Stimulated activated CD8-positive, alpha-beta memory T cell treated with anti-CD3 and anti-CD28 coated beads, Interleukin-4, amount 100 ng/mL, for 1 hour (primary cell): ENCODE measurements at places on chromosomes 5 and 9.
A peak's percentile ranks its signal among the peaks of the same experiment; 100 is the strongest.

DNA sequence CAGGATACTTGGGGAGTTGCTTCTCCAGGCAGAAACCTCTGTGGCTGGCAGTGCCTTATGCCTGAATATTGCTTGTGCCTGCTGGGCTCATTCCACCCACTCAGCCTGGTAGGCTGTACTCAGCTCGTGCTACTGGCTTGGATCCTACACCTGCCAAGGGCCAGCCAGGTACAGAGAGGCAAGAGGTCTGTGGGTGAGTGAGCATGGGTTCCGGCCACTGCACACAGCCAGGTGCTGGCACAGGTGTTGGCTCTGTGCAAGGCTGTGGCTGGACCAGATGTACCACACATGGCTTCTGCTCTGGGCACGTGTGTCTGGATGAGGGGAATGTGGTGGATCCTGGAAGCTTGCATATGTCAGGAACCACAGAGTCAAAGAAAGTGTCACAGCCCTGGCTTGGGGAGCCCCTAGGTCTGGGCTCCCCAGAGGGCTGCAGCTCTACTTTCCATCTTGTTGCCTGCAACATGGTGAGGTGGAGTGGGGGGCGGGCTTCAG is 76.7 kb upstream of the C6 start:
- no peak for DNase-seq

- no peak for DNase-seq
Observed at GRCh38 chr5:115366223-115366622, 69.8 kb upstream of the CCDC112 start.

- no peak for DNase-seq
Observed at GRCh38 chr5:179755022-179755421, 22.4 kb downstream of the MAML1 start.

GRCh38 chr9:136808806-136809158 is 1.0 kb downstream of the RABL6 start:
- no peak for DNase-seq

- no peak for DNase-seq
Observed at GRCh38 chr9:133690081-133690561, 48.0 kb downstream of the SARDH start.

- no peak for DNase-seq
Observed at GRCh38 chr9:38296807-38297206, 95.7 kb upstream of the ALDH1B1 start.

GRCh38 chr5:55773057-55773456 is 35.2 kb downstream of the DDX4 start:
- DNase-seq = no peak

DNA sequence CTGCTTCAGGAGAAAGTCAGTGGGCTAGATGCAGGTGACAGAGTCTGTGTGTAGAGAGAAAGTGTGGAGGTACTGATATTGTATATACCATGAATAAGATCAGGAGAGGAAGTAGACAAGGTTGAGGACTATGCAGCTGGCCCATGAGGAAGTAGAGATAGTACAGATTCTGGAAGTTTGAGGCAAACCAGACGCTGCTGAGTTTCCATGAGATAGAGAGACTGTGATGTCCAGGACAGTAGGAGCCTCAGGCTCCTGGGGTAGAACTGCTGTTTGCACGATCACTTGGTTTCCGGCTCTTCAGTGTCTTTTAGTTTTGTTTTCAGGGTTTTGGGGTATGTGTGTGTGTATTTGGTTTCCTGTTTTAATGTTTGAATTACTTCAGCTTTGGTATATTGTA is 13.6 kb downstream of the OTULINL start:
- DNase-seq = no peak

- no peak for DNase-seq
Observed at GRCh38 chr5:167284222-167284890, 1007.1 kb upstream of the WWC1 start.

GRCh38 chr9:112037281-112038016 is 137.6 kb downstream of the SUSD1 start:
- peak; percentile 16 for DNase-seq

GRCh38 chr9:16335788-16336580 is 534.5 kb downstream of the BNC2 start:
- DNase-seq = no peak

GRCh38 chr9:70945301-70945700 is 176.1 kb downstream of the TRPM3 start:
- no peak for DNase-seq

DNA sequence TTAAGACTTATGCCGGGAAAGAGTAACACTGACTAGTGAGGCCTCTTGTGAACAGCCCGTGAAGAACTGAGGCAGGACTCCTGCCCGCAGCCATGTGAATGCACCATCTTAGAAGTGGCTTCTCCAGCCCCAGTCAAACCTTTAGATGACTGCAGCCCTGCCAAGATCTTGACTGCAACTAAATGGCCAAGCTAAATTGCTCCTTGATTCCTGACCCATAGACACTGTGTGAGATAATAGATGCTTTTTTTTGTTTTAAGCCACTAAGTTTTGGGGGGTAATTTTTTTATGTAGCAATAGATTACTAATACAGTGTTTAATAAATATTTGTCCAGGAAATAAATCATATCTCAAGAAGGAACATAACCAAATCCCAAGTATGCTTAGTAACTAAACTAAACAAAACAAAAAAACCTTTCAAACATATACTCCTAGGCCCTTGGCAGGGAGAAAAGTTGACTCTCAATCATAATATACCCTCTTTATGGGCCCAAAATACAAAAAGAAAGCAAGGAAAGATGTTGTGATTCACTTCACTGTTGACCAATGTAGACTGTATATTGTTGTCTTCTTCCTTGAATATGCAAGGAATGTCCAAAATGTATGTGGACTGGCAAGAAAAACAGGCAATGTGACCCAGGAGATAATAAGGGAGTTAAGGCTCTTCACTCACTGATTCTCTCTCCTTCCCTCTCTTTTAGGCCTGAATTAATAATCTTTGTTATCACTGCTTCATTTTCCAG is 79.7 kb upstream of the ZNF366 start:
- no peak for DNase-seq

GRCh38 chr9:101299901-101300300 is 84.9 kb downstream of the BAAT start:
- DNase-seq = no peak

GRCh38 chr5:96079075-96079474 is 117.4 kb upstream of the ELL2 start:
- DNase-seq = no peak

GRCh38 chr5:148739023-148739422 is 84.7 kb upstream of the HTR4 start:
- no peak for DNase-seq

DNA sequence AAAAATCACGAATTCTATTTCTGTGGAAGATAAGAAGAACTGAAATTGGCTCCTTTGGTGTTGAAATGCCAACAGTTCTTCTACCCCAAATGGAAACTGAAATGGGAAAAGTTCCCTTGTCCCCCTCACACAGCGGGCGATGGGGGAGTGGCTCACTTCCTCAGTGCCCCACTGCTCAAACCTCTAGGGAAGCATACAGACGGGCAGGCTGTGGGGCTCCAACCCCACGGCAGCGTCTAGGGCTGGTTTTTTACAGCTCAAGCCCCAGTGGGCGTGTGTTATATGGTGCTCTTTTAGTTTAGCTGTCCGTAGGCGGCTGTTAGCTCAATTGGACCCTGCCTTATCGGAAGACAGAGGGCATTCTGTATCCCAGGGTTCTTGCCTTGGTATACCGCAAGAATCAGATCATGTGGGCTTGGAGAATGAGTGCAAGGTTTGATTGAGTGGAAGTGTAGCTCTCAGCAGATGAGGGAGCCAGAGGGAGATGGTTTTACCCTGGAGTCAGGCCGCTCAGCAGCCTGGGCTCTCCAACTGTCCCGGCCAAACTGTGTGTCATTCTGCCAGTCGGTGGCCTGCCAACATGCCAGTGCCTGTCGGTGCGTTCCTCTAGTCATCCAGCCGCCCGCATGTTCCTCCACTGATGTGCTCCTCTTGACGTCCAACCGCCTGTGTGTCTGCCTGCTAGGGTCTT is 166.3 kb upstream of the ZNF608 start:
- DNase-seq = no peak

- DNase-seq = no peak
Observed at GRCh38 chr9:17907779-17908508, 329.1 kb downstream of the SH3GL2 start.

GRCh38 chr5:761854-762710 is 22.4 kb downstream of the ZDHHC11B start:
- DNase-seq = no peak

DNA sequence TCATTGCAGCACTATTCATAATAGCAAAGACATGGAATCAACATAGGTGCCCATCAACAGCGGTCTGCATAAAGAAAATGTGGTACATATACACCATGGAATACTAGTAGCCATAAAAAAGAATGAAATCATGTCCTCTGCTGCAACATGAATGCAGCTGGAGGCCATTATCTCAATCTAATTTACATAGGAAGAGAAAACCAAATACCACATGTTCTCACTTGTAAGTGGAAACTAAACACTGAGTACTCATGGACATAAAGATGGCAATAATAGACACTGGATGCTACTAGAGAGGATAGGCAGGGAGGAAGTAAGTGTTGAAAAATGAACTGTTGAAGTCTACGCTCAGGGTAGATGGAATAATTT is 203.9 kb upstream of the CDH9 start:
- DNase-seq = no peak

DNA sequence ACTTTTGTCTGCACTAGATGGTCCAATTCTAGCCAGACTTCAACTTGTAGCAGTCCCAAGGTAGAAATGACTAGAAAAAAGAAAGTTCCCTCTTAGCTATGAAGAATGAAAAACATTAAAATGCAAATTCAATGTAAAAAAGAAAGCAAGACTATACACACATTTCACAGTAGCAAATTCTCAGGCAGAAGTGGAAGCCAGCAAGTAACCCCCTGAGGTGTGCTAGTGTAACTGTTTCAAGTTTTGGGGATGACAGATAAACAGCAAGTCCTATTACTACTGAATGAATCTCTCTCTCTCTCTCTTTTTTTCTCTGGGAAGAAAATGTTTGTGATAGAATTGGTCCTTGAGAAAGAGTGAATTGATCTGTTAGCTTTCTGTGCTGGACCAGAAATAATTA is 185.6 kb downstream of the EFNA5 start:
- DNase-seq = no peak

DNA sequence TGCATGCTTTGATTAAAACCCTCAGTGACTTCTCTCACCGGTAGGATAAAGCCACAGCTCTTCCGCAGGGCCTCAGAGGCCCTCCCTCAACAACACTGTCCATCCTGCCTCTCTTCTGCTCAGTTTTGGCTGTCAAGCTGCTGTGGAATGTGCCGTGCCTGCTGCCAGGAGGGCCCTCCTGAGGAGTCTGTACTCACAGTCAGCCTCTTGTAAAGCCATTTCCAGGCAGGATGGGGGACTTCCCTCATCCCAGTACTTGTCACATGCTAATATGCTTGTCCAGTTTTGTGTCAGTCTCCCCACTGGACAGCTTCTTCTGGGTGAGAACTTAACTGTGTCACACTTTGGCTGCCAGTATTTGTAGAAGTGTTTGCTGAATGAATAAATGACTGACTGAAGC is 13.9 kb upstream of the DDX41 start:
- DNase-seq = no peak

DNA sequence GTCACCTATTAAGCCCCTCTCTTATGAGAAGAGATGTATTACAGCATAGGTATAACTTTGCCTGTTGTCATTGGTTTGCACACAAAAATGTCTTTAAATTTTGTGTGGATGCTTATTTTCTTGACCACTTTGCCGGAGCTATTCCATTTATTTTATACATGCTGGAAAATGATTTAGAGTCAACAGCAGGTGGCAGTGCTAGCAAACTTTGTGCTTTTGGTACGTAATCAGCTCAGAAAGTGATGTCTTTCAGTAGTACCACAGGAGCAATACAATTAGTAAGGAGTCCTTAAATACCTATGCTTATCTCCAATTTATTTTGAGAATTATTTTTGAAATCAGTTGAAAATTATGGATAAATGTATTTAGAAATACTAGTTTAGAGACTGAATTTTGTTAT is 19.8 kb upstream of the NUDT12 start:
- DNase-seq = no peak

- DNase-seq = no peak
Observed at GRCh38 chr9:106934442-106935238, 71.7 kb downstream of the ZNF462 start.

DNA sequence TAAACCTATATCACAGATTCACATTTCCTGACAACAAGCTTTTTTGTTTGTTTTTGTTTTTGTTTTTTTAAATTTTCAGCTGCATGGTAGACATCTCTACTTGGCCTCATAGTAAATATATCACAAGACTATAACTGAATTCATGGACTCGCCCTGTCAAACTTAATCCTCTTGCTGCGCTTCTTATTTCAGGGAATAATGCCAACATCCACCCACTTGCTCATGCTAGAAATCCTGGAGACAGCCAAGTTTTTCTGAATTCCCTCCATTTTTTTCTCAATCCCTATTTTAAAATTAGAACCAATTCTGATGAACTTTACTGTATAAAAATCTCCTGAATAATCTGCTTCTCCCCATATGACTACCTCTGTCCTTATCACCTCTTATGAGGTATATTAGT is 283.6 kb upstream of the RPS23 start:
- DNase-seq = no peak

DNA sequence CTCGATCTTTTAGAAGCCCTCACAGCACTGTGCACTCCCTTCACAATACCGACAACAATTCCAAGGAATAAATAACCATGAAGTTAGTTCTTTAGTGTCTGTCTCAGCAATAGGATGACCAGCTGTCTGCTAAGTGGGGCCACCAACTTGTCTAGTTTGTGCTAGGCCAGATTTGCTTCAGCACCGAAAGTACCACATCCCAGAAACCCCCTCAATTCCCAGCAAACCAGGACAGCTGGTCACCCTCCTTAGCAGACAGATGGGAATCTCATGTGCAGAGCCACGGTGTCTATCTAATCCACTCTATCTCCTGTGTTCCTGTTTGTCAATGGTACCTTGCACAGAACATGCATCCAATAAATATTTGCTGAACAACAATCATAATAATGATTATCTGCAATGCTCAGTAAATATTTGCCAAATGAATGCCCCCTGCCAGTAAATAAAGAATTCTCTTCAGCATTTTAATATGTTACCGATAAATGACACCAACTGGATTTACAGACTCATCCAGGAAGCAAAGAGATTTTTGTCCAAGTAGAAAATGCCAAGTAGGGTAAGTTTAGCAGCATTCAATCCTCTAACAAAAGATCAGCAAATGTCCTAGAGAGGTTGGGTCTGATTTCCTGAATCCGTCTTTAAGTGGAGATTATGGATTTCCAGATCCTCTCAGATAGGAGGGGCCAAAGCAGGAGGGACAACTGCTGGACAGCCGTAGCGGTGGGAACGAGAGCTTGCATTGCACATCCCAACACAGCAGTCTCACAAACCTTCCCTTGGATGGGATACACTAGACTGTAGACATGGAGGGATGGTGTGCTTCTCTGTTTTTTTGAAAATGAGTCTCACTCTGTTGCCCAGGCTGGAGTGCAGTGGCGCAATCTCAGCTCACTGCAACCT is 51.9 kb upstream of the ANKRD33B start:
- no peak for DNase-seq

DNA sequence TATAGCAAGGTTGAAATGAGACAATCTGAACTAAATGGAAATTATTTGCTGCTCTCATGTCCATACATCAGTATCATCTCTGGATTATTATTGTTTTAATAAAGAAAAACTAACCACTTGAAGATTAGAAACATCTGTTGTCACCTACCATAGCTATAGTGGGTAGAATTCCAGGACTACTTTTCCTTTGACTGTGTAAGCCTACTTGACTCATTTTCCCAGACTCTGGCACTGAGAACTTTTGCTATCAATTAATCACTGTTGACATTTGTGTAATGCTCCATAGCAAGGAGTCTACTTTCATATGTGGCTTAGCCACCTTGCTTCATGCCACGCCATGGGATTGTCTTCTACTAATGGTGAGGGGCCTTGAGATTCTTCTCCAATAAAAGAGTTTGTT is 59.9 kb upstream of the ARRDC3 start:
- no peak for DNase-seq
